ENCODE measurements at places on chromosomes 6 and 20.

- no peak for DNase-seq
Observed at GRCh38 chr20:33070111-33071053, 9.1 kb upstream of the BPIFB4 start.

GRCh38 chr6:160131636-160132296, 10.2 kb downstream of the SLC22A1 start:
- DNase-seq, result no peak

- no peak for DNase-seq
Observed at GRCh38 chr6:43909474-43910148, 139.6 kb downstream of the VEGFA start.

DNA sequence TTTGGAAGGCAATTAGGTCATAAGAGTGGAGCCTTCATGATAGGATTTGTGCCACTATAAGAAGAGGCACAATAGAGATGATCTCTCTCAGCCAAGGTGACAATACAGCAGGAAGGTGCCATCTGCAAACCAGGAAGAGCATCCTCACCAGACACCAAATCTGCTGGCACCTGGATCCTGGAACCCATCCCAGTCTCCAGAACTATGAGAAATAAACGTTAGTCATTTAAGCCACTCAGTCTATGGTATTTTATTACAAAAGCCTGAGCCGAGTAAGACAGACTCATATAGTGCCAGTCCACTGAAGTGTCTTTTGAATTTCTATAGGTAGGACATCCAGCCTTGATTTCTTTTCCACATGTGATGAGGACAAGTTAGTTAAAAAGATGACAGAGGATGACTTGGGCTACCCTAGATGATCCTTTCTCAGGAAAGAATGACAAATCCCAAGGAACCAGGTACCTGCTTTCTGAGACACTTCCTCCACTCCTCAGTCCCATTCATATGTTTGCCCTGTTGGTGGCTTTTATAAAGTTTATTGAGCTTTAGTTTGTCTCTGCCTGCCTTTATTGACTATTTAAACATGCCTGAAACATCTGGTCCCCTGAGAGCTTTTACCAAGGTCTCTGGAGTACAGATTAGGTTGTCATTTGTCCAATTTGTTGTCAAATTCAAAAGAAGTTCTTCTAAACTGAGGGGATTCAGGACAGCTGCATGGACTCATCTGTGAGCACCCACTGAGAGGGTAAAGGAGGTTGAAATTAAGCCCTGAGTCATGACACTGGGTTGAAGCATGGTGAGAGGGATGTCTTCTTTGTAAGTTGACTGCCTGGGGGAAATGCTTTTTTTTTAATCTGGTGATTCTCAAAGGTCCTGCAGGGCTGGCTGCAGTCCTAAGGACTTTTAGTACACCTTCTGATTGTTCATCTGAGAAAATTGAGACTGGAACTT, 165.0 kb upstream of the PLCB4 start:
- DNase-seq, result no peak

DNA sequence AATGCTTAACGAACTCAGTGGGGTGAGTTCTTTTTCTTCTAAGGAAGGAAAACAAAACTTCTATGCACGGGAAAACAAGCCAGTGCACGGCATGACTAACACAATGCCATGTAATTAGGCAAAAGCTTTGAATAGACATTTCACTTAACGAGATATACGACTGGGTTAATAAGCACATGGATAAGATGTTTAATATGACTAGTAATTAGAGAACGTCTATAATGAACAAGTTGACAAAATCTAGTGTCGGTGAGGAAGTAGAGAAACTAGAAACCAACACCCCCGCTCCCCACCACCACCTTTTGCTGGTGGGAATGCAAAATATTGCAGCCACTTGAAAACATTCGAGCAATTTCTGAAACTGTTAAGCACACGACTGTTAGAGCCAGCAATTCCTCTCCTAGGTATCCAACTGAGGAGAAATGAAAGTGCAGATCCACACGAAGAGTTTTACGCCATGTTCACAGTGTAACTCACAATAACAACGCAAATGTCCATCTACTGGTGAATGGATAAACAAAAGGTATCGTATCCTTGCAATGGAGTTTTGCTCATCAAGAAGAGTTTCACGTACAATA, 644.9 kb upstream of the AGPAT4 start:
- DNase-seq, result no peak

DNA sequence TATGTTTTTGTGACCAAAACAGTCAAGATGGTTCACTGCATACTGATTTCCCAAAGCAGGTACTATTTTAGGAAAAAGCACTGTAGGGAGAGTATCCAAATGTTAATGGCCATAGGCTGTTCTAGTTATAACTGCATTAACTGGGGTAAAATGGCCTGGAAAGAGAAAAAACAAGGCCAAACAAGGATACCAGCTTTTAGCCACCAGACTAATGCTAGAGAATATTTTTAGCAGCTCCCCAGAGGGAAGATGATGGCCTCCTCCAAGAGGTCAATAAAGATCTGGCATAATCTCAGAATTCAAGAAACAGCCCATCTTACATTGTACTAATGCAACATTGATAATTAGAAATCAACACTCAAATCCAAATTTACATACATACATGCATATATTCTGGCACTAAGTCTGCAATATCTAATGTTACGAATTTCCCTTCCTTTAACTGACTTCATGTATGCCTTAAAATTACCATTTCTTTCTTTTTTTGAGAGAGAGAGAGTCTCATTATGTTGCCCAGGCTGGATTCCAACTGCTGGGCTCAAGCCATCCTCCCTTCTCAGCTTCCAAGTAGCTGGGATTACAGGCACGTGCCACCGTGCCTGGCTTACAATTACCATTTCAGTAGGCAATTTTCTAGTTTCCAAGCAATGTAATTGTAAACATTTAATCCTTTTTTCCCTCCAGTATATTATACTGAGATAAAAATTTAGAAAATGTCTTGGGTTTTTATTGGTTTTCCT, 9.3 kb downstream of the COX7A2 start:
- DNase-seq, result no peak

DNA sequence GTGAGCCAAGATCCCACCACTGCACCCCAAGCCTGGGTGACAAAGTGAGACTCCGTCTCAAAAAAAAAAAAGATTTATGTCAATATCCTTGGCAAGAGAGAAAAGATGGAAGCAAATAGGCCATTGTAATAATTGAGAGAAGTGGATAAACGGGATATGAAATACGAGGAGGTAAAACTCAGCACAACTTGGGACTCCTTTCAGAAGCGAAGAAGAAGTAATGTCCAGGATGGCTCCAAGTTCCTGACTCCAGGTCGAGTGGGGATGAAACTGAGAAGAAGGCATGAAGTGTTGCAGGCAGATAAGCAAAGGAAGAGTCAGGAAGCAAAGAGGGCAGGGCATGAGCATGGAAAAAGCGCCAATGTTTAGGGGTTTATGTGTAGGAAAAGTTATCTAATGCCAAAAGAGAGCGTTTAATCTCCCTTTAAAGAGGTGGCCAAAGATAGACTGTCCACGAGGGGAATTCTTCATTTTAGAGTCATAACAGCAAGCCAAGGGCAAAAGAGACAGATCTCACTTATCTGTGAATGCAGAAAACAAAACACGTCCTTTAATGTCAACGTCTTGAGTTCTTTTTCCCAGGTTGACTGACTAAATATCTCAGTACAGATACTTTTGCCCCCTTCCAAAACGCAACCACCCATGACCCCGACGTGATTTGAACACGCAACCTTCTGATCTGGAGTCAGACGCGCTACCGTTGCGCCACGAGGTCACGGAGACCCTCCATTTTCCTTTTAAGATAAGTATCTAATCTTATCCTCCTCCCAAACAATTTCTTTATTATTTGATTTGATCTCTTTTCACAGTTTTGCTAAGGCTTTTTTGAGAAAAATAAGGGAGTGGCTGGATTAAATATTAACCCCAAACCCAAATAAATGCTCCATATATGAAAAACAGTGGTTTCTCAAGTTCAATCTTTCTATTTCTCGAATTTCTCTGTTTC, 46.3 kb upstream of the BTN3A2 start:
- no peak for DNase-seq

- DNase-seq, result no peak
Observed at GRCh38 chr20:17790296-17790695, 90.5 kb downstream of the BANF2 start.

GRCh38 chr6:106448000-106448426, 87.5 kb downstream of the CRYBG1 start:
- no peak for DNase-seq

DNA sequence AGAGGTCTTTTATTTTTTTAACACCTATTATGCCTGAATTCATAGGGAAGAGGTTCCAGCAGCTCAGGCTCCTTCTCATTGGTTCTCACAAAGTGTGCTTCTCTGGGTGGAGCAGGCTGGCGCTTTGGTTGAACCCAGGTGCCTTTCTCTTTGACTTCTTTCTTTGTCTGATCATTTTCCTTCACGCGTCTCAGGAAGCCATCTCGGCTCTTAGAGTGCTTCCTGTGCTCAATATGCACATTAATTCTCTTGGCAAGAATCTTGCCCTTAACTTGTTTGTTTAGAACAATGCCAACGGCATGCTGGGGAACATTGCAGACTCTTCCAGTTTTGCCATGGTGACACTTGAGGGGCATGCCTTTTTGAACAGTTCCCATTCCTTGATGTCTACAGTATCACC, 44.2 kb upstream of the RNF24 start:
- DNase-seq, result no peak

DNA sequence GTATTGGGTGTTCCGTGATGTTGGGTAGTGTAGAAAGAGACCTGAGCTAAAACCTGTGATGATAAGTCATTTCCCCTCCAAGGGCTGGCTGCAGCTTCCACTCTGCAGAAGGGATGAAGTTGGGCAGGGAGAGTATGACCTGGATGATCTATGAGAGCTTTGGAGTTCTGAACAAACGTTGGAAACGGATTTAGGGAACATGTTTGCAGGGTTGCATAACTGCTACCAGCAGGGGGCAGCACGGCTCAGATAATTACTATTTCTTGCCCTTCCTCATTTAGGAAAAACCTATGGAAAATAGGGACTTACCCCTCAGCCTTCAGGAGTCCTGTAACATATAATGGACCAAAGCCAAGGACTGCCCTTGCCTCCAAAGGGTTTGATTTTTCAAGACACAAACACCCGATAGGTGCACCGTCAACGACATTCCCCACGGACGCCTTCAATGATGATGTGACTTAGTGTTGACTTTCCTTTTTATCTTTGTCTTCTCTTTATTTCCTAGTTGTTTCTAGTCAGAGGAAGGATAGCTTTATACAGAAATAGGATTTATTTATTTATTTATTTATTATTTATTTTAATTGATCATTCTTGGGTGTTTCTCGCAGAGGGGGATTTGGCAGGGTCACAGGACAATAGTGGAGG, 164.9 kb upstream of the SASH1 start:
- no peak for DNase-seq

DNA sequence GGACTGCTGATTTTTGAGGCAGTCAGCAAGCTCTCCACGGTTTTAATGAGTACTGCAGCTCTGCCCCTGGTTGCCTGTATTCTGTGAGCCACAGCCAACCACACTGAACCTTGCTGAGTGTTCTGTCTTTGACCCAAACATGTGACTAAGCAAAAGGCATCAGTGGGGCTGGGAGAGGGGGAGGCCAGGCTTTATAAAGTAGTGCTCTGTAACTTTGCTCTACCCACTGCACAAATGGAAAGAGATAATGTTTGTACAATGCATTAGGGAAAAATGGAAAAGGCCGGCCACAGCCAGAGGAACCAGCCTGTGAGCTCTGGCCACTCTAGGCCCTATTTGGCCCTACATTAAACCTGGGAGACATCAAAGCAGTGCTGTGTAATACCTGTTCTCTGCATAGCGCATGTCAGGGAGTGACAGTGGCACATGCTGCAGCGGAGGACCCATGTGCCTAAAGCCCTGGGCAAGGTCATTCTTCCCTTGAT, 22.0 kb downstream of the KLHL31 start:
- DNase-seq, result no peak

DNA sequence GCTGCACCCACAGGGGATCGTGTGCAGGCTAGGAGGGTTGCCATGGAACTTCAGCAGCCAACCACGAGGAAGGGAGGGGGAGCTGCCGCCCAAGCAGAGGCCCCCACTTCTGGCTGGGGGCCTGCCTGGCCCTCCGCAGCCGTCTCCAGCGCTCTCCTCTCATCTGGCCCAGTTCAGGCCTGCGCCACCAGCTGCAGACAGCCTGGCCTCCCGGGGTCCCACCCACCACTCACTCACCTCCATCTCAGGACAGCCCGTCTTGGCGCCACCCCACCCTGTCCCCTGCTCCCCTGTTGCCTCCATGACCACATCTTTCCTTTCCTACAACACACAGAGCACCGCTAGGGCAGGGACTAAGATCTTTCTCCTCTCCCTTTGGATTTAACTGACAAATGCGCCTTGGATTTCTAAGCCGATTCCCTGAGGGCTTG, 98.7 kb downstream of the ANKRD60 start:
- no peak for DNase-seq

GRCh38 chr20:5779071-5779900, 29.1 kb downstream of the SHLD1 start:
- DNase-seq, result no peak

DNA sequence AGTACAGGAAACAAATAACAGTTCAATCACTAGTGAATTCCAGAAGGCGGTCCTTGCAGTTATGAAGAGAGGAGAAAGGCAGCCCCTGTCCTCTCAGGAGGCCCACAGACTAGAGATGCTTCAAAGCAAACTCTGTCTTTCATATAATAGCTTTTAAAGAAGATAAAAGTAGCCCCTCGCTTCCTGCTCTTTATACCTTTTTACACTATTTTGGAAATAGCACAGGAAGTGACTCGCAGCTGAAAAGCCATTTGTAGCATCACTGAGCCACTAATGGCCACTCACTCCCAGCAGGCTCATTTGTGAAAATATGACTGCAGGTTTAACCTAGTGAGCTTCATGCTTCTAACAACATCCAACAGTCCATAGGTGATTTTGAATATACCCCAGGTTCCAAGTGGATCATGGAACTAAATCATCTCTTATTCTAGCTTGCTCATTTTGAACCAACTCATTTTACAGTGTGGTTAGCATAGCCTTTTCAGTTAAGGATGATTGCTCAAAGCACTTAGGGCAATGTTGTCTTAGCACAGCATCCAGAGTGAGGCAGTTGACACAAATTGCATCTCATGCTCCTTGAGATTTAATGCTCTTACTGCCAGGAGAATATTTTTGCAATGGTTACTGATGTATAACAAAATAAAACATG, 136.0 kb upstream of the NRSN1 start:
- no peak for DNase-seq

DNA sequence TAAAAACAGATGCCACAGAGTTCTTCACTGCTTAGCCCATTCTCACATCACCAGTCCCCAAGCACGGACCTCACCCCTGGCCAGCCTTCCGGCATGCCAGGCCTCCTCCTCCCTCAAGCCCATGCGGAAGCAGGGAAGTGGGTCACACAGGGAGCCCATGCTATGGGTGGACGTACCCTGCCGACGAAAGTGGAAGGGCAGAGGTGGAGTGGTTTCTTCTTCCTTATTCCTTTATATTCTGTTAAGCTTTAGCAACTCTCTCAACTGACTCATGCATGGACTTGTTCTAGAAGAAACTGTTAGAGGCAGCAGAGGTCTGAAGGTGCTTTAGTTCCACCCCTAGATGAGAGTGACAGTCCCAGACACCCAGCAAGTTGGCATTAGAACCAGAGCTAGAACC, 118.6 kb downstream of the LY86 start:
- no peak for DNase-seq

Measured in non-pigmented ciliary epithelial cell (primary cell).